ENCODE measurements at places on chromosomes 16 and 17. TPM values are rescaled to one million over a fixed set of nuclear protein-coding genes. Genes with fewer than 3 reads are reported as not detected.

- no peak for DNase-seq
These were observed 17.7 kb downstream of the SLC7A6 start for GRCh38 chr16:68282064-68282452.

DNA sequence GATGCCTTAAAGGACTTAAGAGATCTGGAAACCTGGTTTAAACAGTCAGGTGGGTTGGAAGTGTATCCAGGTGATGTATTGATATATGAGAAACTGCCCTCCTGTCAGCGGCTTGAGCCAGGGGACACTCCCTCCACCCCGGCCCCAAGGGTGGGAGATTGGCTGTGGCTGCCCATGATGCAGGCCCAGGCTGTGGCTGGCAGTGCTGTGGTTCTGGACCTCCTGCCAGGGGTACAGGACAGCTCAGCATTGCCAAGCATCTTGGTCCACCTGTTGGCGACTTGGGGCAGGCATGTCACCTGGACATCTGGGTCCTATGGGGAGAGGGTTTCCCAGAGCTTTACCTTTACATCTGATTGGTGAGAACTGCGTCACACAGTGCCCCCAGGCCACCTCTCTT, 201.0 kb downstream of the SPECC1 start:
- no peak for DNase-seq

Gene CACNA1G
- total RNA-seq: not detected

Gene NOG
- 2.3 TPM for total RNA-seq

GRCh38 chr16:65069065-65069464, 52.8 kb downstream of the CDH11 start:
- no peak for DNase-seq

Gene PERCC1
- not detected for total RNA-seq

- no peak for DNase-seq
These were observed 1.8 kb upstream of the EXOSC6 start for GRCh38 chr16:70253291-70254106.

- DNase-seq: peak; percentile 92
These were observed 178.7 kb downstream of the SEC14L1 start for GRCh38 chr17:77319211-77320043.

- DNase-seq: no peak
These were observed 32.6 kb downstream of the CCDC57 start for GRCh38 chr17:82179946-82180475.

Gene KRT24
- not detected for total RNA-seq

- DNase-seq: peak; percentile 81
These were observed 11.2 kb downstream of the SPNS3 start for GRCh38 chr17:4444782-4445473.

GRCh38 chr16:23679274-23679985, 741 bp downstream of the PLK1 start:
- DNase-seq: no peak

Gene HOXB6
- 4.9 TPM for total RNA-seq

Gene PABPN1L
- not detected for total RNA-seq

DNA sequence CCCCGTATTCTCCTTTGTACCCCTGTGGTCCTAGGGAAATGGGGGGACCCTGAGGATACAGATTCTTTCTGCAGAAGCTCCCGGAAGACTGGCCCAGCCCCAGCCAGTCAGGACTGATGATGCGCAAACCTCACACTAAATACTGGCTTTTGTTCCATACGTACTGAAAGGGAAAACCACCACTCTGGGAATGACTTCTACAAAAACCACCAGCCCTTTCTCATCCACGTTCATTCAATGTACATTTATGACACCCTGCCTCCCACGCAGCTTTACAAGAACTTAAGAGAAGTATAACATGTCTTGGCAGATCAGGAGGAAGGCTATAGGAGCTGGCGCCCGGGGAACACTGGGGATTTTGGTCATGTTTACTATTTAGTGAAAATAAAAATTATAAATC, 70.6 kb downstream of the MARCHF10 start:
- DNase-seq: no peak

GRCh38 chr17:64635647-64636305, 26.3 kb downstream of the SMURF2 start:
- DNase-seq: no peak

DNA sequence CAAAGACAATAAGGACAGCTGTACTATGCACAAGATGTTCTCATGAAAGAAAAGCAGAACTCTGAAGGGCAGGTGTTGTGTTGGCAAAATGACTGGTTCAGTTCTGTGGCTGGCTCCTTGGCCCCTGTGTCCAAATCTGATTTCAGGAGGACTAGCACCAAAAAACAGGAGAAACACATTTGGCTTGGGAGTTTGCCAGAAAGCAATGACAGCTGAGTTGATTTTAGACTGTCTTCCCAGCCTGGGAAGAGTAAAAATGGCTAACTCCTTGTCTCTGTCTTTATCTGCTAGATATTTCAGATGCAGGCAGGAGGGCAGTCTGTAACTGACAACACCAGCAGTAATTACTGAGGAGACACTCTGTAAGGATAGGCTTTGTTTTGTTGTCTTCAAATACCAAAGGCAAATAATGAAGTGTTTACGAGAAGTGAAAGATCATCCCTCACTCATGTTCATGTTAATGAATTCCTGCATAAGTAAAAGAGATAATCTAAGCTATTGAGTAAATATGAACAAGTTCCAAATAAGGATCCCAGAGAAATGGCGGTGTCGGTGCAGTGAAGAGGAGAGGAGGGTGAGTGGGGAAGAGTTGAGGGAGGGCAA, 989.0 kb downstream of the CDH11 start:
- DNase-seq: no peak

Gene TERB1
- 0.26 TPM for total RNA-seq

DNA sequence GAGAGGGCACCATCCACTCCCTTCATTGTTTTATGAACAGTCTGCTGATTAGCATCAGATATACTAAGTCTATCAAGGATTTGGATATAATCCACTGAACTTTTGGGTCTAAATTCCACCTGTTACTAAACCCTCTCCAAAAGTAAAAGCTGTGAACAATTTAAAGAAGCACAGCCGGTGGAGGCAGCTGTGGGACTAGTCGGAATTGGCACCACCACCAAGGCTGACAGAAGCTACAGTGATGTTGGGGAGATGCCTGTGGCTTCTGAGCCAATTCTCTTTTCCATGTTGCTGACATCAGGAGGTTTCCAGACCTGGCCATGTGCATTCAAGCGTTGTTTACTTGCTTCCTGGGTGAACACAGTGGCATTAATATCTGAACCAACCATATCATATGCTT, 679.0 kb upstream of the CA10 start:
- DNase-seq: no peak

- no peak for DNase-seq
These were observed 29.8 kb downstream of the TMEM132E start for GRCh38 chr17:34609210-34609609.

GRCh38 chr16:27618606-27619327, 68.8 kb downstream of the KATNIP start:
- no peak for DNase-seq

- peak; percentile 93 for DNase-seq
These were observed 1.0 kb downstream of the HERPUD1 start for GRCh38 chr16:56932721-56933619.

- no peak for DNase-seq
These were observed 73.9 kb downstream of the CDH13 start for GRCh38 chr16:82700541-82701235.
